Suppressor macrophage treated with lipopolysaccharide for 1 hour (primary cell): ENCODE measurements at places on chromosomes 5 and 9.
A peak's percentile ranks its signal among the peaks of the same experiment; 100 is the strongest.

GRCh38 chr9:121598167-121598964 is 53.1 kb upstream of the DAB2IP start:
- DNase-seq = no peak

- DNase-seq = no peak
Observed at GRCh38 chr5:35920890-35921289, 17.5 kb downstream of the CAPSL start.

DNA sequence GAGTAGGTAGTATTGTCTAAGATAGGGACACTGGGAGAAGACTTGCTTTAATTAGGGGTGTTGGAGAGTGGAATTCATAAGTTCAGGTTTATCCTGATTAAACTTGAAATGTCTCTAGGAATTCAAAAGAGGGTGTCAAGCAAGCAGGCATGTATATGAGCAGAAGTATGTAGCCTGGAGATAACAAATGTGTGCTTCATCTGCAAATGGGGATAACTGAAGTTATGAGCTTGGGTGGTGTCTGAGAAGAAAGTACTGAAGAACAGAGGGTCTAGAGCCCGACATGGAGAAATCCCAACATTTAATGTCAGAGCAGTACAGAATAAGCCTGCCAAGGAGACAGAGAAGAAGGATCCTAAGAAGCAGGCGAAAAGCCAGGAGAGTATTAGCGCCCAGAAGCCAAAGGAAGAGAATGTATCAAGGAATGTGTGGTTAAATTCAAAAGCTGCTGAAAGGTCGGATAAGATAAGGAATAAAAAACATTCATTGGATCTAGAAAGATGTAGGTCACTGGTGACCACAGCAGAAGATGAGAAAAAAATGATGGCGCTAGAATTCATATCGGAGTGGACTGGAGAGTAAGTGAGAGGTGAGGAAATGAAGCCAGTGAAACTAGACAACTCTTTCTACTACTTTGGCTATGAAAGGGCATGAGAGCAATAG is 401.5 kb upstream of the PIK3R1 start:
- DNase-seq = no peak

- DNase-seq = peak; percentile 52
Observed at GRCh38 chr9:127905004-127905728, 5.8 kb upstream of the ST6GALNAC6 start.

DNA sequence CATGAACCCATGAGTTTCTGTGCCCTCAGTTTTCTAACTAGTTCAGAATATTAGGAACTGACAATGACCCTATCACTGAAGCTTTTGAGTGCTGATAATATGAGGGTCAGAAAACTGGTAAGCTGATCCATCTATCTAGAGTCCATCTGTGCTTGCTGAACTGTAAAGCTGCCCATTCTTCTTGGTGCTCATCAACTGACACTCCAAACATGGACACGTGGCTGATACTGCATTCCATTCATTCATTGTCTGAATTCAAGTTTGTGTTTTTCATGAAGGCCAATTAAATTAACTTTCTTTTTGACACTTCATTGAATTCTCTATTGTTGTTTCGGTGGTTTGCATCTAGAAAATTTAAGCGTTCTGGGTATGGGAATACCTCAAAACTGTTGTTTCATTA is 17.6 kb downstream of the NREP start:
- DNase-seq = no peak

DNA sequence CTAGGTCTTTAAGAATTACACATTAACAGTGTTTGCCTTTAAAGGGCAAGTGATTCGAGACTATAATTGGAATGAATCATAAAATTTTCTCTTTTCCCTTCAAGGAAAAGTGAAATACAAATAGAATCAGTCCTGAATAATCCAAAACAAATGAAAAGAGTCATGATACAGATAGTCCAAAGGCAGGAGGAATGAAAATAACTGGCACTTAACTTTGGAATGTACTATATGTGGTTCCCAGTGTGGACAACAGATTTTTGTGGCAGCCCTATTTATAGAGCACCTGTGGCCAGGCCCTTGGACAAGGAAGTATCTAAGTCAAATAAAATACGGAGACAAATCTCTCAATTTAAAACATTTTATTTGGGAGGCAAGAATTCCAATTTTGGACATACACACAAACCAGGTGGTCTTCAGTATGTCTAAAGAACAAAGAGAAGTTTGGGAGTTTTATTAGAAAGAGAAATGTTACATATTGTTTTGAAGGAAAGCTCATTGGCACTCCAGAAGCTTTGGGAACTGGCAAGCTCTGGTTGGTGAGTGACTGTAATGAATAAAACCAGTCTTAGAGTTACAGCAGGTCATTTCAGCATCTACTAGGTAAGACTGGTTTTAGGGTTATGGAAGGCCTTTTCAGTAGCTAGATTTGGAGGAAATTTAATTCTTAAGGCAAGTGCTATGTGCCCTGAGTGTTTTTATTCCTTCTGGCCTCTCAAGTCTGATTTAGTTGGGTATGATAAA is 116.0 kb upstream of the PAM start:
- DNase-seq = no peak

- no peak for DNase-seq
Observed at GRCh38 chr9:111842313-111842712, 47.6 kb upstream of the SHOC1 start.

GRCh38 chr5:102916109-102916508 is 161.0 kb downstream of the PAM start:
- DNase-seq = no peak

DNA sequence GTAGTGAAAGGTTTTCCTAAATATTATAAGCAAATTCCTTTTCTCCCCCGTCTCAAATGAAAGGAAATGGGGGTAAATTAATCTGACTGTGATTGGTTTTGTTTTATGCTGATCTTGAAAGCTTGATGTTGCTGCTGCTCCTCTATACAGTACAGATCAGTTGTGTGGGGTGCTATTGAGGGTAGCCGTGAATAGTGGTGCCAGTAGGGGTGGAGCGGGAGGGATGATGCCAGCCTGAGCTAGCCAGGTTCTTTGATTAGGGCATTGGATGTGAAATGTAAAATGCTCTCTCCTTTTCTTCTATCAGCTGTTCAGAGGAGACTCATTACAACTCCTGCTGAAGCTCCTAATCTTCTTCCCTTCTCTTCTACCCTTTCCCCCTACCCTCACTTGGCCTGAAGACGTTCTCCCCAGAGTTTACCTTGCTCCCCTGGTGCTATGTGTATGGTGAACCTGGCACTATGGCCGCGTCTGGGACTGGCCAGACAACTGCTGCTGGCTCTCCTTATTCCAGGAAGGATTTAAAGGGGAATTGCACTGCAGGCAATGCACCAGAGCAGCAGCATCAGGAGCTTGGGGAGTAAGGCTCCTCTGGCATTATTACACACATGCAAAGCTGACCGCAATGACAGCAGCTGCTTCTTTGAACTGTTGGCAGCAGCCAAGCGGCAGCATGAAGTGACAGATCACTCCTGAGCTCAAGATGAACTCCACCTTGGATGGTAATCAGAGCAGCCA is 566 bp downstream of the GPR21 start:
- DNase-seq = no peak

GRCh38 chr9:27168951-27169350 is 59.9 kb downstream of the TEK start:
- no peak for DNase-seq
